ENCODE measurements at places on chromosomes 12 and 14.

DNA sequence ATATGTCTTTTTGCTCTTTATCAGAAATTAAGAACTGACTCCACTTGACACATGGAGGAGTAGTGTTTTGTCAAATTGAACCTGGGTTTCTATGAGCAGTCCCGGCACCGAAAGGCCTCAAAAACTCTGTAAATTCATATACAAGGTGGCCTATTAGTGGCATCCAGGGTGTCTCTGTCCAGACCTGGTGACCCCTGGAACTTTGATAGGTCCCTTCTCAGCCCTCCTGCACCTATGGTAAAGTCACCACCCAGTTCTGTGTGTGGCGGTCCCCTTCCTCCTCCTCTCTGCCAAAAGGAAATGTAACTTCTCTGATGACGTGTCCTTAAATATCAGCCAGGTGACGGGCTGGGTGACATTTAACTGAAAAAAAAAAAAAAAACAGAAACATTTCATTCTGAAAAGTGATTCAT lies 204.0 kb upstream of the FOXN3 start:
- no peak for DNase-seq

DNA sequence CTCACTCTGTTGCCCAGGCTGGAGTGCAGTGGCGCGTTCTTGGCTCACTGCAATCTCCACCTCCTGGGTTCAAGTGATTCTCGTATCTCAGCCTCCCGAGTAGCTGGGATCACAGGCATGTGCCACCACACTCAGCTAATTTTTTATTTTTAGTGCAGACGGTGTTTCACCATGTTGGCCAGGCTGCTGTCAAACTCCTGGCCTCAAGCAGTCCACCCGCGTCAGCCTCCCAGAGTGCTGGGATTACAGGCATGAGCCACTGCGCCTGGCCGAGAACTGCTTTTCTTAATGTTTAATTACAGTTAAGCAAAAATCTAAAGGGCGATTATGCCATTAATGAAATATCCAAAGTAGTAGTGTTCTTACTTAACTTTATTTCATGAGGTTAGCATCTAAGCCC lies 13.6 kb downstream of the YARS2 start:
- no peak for DNase-seq

GRCh38 chr14:63045234-63045611 lies at the start of gene KCNH5:
Gene KCNH5, minus strand, starts transcription at chr14:63045458. Its CDS starts 272 bp downstream, at chr14:63045186.
- no peak for DNase-seq

- no peak for DNase-seq
These were observed 120.3 kb upstream of the SOX5 start for GRCh38 chr12:24069532-24070395.

DNA sequence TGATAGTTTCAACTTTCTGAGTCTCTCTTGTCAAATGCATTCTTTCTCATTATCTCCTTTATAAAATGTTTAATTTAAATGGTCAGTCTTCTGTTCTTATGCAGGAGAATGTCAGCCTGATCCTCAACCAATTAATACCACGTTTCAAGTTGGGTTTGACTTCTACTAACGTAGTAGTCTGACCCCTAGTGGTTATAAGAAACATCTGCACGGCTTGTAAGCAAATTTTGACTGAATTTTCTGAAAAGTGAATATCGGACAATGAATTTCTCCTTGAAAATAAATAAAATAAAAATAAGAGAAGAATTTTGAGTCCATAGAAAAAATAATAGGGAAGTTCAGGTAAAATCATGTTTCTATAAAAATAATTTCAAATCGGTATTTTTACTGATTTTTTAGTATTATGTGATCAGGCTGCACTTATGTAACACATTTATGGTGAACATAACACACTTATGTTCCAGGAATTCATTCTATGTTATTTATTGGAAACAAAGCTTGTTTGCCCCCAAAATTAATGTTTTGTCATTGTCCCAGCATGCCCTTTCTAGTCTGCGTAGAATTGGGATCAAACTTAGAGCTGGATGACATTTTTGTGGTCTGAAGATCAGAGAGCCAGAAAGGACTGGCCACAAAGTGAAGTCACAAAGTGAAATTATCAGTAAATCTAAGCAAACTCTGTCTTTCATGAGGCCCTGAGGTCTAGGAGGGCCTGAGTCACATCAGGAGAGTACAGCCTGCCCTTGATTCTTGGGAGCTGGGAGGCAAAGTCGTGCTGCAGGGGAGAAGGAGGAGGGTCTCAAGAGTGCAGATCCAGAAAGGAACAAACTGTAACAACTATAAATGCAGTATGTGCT lies 101.2 kb upstream of the STXBP6 start:
- peak; percentile 33 for DNase-seq

- DNase-seq, result no peak
These were observed 8.7 kb downstream of the STAC3 start for GRCh38 chr12:57242329-57242690.

- no peak for DNase-seq
These were observed 1.3 kb upstream of the DYRK2 start for GRCh38 chr12:67647181-67647798.

DNA sequence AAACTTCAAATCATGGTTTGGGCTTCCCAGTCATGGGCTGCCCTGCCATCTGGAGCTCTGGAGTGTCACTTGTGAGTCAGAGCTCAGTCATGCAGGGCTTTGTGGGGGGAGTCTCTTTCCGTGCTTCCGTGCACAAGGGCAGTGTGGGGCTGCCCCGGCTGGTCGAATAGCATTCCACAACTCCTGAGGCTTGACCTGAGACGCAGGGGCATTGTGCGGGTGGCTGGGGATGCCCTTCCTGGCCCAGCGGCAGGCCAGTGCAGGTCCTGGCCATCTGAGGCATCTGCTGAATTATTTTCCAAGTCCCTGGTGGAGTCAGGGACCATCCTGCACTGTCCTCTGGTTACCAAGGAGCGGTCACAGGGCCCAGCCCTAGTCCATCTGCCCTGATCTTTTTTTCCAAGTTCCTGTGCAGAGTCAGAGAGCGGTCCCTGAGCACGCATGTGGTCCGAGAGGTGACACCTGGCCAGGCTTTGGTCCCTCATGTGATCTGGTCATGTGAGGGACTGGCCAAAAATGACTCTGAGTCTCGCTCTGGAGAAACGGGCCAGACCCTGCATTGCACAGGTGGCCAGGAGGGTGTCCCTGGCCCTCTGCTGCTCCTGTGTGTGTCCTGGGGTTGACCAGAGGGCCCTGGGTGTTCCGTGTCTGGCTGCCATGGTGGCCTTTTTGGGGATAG lies 167.0 kb upstream of the ALG10B start:
- no peak for DNase-seq
